ENCODE measurements at places on chromosomes 3 and 15.

DNA sequence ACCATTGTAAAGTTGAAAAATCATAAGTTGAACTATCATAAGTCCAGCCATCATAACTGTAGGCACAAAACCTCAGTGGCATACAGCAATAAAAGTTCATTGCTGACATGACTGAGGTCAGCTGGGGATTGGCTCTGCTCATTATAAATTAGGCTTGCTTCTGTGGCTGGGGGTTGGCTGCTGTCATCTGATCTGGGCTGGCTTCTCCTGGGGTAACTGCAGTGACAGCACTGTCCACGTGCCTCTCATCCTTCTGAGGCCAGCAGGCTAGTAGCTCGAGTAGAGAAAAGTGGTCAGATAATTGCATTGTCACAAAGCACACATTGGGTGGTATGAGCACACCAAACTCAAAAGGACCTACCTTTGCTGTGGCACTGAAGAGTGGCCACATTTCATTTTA lies 31.3 kb downstream of the CMTM7 start:
- no peak for DNase-seq

GRCh38 chr3:49341996-49342395 lies 2.1 kb upstream of the USP4 start:
- no peak for DNase-seq

DNA sequence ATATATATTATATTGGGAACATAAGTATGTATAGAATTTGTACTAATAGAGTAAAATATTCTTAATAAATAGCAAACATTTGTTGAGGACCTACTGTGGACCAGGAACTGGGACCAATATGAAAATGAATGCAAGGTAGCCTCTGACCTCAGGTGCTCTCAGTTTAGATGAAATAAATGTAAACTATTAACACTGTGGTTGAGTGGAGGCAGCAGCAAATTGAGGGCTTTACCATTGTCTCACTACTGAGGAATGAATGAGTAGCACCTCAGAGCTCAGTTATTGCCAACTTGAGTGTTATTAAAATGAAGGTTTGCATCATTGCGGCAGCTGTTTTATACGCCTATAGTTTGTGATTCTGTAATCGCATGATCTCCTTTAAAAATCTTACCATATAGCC lies 90.9 kb upstream of the CGNL1 start:
- no peak for DNase-seq

DNA sequence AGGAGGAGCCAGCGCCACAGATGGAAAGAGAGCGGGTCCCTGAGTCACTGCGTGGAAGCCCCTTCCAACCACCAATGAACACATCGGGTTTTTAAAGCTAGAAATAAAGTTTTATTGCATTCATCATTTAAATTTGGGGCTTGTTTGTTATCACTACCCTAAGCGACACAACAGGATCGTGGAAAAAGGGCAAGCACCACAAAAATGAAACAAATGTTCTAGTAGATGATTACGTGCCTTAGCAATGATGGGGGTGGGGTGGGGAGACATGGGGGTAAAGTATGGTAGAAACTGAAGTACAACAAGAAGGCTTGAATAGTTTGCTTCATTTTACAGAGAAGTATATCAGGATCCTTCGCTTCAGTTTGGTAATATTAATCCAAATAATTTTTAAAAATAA lies 221.6 kb upstream of the ATP10A start:
- no peak for DNase-seq

- no peak for DNase-seq
Measured at GRCh38 chr15:84992157-84992944, 10.7 kb downstream of the PDE8A start.

DNA sequence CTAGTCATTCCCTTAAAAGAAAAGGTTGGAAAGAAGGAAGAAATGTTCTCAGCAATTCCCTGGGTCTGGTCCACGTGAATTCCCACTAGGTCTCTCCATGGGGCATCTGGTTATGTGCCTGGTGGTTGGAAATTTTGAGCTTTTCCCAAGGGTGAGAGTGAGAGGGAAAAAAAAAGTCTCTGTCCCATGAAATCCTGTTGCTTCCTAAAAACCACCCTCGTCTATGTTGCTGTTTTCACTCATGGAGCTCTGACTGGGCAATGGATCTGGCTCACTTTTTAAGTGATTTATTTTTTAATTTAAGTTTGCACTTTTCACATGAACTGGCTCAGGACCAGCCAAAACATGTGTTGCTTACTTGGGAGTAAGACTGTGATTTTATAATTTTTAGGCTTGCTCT lies 190.1 kb downstream of the CHST2 start:
- DNase-seq, result no peak

- DNase-seq, result no peak
Measured at GRCh38 chr3:149628957-149629670, 28.7 kb downstream of the WWTR1 start.

- DNase-seq, result no peak
Measured at GRCh38 chr3:125433091-125433534, 58.0 kb upstream of the ZNF148 start.

- DNase-seq, result no peak
Measured at GRCh38 chr3:62529230-62529629, 155.9 kb upstream of the FEZF2 start.

GRCh38 chr3:106125321-106125720 lies 256.5 kb upstream of the CBLB start:
- DNase-seq, result no peak

DNA sequence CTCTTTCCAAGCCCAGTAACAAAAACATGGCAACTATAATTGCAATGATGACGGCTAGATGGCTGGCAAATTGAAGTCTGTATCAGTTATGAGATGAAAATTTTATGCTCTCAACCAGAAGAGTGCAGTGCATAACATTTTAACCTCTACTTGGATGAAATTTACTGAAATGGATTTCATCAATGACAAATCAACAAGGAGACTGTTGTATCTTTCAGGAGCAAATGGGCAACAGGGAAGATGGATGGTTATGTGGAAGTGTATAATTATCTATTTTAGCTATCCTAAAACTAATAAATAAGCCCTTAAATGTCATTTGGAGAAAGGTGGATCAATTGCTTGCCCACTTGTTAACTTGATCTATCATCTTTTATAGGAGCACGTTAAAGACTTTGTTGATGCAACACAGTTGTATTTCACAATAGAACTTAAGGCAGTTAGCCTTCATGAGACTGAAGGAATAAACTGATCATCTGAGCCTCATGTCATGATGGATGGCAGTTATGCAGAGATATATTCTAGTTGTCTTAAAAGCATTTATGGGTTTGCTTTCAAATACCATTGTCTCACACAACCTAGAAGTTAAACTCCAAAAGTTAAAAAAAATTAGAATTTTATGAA lies 315.1 kb upstream of the TBC1D5 start:
- DNase-seq, result no peak

GRCh38 chr3:117150628-117151027 lies 441.0 kb downstream of the TUSC7 start:
- DNase-seq, result no peak

GRCh38 chr3:37901721-37902120 lies 40.0 kb downstream of the CTDSPL start:
- no peak for DNase-seq

DNA sequence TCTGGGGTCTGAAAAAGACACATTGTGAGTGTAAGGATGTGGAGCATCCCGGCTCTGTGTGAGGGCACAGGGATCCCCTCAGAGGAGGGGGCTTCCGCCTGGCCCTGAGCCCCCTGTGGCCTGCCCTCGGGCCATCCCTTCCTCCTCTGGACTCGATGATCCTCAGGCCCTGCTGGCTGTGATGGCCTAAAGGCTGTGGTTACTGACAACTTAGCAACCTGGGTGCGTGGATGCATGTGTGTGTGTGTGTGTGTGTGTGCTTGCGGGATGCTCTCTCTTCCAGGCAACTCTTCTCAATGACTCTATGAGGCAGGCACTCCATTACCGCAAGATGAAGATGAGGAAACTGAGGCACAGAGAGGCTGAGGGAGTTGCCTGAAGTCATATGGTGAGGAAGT lies 66.0 kb downstream of the ASB7 start:
- DNase-seq, result no peak

DNA sequence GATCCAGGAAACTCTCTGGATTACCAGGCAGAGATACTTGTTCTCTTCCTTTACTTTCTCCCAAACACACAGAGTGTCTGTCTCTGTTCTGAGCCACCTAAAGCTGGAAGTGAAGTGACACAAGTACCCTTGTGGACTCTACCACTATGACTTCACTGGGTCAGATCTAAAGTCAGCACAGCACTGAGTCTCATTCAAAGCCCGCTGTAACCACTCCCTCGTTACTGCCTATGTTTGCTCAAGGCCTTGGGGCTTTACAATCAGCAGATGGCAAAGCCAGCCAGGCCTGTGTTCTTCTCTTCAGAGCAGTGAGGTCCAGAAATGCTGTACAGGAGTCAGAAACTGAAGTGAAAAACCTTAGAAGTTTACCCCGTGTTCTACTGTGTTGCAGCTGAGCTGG lies 588.3 kb upstream of the SEMA6D start:
- DNase-seq, result no peak

- no peak for DNase-seq
Measured at GRCh38 chr3:48135552-48136495, 52.4 kb downstream of the CDC25A start.

DNA sequence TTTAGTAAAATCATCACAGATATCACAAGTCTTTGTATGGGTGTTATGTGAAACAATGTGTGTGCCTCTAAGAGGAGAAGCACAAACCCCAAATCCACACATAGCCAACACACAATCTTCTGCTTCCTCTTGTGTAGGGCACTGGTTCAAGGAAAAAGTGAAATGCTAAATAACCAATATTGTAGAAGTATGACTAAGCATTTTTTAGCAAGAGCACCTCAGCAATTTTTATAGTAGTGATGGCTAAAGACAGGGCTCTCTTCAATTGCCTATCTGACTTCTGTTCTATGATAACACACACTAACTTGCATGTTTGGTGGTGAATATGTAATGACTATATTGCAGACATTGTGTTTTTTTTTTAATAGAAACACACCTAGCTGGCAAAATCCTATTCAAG lies 997.9 kb upstream of the ALCAM start:
- no peak for DNase-seq

DNA sequence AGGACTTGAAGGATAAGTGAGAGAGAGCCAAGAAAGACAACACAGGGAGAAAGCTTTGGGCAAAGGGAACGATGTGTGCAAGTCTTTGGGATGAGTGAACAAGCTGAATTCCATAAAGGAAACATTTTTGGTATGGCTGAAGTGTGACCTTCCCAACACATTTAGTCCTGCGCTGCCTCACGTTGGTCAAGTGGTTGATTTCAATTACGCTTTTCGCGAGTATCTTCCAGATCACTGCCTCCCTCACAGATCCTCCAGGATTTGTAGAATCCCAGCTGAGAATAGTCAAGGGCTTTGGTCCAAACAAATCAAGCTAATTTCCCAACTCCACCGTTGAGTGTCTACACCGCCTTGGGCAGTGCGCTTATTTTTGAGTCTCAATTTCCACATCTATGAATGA lies 338.4 kb upstream of the ADAMTS9 start:
- no peak for DNase-seq

Data from DMS153 (cell line).